ENCODE measurements at places on chromosomes 4 and X.

DNA sequence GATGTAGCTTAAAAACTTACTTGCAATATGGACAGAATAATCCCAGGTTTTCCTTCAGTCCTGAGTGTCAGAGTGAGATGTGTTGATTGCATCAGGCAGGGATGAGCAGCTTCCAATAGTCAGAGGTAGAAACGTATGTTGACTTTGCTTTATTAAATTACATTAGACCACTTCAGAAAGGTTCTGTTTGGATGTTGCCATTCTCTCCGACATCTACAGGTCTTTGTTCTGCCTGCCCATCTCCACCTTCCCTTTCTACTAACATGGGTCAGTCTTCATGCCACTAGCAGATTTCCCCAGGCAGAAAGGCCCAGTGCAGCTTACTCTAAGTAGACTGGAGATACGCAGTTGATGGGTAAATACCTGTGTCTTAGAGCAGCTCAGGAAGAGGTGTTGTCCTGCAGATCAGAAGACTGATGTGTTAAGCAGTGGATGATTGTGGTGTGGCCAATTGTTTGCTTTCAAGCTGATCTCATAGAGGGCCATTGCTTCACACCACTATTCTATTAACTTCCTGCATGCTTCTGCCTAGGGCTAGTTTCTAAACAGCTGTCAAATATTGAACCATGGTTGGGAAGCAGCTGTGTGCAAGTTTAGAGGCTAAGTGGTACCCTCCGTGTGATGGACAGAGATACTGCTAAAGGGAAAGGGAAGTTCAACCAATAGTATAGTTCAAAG lies 1.8 kb downstream of the FRMPD4 start:
- no peak for DNase-seq

DNA sequence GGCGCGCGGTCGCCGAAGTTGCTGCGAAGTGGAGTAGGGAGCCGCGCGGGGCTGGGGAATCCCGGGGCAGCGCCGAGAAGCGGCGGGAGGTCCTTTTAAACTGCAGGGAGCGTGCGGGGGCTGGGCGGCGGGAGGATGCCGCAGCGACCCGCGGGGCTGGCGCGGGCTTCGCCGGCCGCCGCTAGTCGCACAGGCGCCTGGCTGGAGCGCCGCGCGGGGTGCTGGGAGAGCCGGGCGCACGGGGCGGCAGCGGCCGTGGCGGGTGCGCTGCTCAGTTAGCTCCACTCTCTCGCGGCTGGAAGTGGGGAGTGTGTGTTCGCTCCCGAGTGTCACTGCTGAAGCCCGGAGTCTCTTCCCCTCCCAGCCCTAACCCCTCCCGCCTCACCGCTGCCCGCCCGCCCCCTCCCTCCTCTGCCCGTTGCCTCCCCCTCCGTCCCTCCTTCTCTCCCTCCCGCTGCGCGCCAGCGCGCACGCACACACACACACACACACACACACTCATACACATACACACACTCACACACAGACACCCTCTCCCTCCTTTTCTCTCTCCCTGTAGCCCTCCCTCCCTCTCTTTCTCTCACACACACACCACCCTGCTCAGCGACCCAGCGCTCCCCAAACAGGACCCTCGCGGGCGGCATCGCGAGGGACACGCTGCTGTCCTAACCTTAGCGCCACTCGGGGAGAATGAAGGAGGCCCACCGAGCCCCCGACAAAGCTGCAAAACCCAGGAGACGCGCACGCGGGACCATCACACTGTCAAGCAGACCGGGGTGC lies at the start of gene NDNF:
Gene NDNF (minus strand): TSS at position 312 of the 780 bp plus-strand sequence. CDS start 26,698 bp downstream, outside the sequence.
- DNase-seq, result no peak

- DNase-seq, result peak; percentile 65
Measured at GRCh38 chrX:44400588-44400987, 57.1 kb upstream of the EFHC2 start.

GRCh38 chr4:129095811-129096454 lies at the start of gene C4orf33:
Gene C4orf33 (plus strand): TSS chr4:129096152. CDS start chr4:129102611, 6,459 bp downstream.
- DNase-seq, result peak; percentile 28

Measured in fibroblast of skin of left biceps (primary cell).